H7 (cell line): ENCODE measurements at places on chromosomes 6 and 20. TPM values are rescaled to one million over a fixed set of nuclear protein-coding genes. Genes with fewer than 3 reads are reported as not detected.

- no peak for DNase-seq
Observed at GRCh38 chr6:137780447-137781034, 86.5 kb upstream of the TNFAIP3 start.

- no peak for DNase-seq
Observed at GRCh38 chr6:129252377-129253071, 369.6 kb downstream of the LAMA2 start.

- DNase-seq: no peak
Observed at GRCh38 chr6:5905431-5906339, 101.0 kb downstream of the NRN1 start.

DNA sequence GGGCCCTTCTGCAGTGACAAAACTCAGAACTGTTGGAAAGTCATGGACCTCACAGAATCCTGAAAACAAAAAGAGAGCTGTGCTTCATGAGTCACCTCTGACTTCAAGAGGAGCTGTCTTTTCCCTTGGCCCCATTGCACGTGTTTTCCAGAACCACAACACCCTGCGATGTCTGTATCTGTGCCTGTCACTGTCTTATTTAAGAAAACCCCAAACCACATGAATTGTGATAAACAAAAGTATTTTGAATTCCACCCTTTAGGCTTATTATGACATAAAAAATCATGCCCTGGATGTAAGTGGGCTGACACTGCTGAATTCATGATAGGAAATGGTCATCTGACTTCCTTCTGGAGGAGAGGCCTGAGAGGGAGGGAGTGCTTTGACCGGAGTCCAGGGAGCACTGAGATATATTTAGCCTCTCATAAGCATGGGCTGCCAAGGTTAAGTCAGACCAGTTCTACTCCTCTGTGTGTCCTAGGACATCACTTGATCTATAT lies 96.4 kb upstream of the DUSP22 start:
- DNase-seq: no peak

- DNase-seq: peak; percentile 23
Observed at GRCh38 chr6:28090917-28091586, 10.7 kb downstream of the ZNF165 start.

- no peak for DNase-seq
Observed at GRCh38 chr6:1063671-1064355, 248.1 kb upstream of the FOXQ1 start.

The FNDC11 gene
- total RNA-seq: 6.4 and 8.0 TPM in 2 replicates

GRCh38 chr20:44491635-44492395 lies 16.1 kb downstream of the TTPAL start:
- no peak for DNase-seq

DNA sequence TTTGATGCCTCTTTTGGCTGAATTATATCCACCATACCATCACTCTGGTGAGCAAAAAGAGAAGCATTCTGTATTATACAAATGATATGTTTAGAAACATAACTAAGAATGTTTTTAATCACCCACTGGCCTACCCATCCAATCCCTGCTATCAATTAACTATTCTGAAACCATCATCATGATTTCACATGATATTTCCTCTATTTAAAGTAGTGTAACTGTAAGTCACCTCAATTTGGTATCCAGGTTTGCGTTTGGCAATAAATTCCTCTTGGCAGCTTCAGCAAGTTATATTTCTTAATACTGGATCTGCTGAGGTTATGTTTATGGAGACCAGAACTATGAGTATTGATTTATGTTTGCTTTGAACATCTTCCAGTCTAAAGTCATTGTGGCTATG lies 332.1 kb downstream of the UTRN start:
- DNase-seq: no peak

GRCh38 chr20:29443819-29444218 lies 1813.6 kb upstream of the DEFB115 start:
- DNase-seq: no peak

DNA sequence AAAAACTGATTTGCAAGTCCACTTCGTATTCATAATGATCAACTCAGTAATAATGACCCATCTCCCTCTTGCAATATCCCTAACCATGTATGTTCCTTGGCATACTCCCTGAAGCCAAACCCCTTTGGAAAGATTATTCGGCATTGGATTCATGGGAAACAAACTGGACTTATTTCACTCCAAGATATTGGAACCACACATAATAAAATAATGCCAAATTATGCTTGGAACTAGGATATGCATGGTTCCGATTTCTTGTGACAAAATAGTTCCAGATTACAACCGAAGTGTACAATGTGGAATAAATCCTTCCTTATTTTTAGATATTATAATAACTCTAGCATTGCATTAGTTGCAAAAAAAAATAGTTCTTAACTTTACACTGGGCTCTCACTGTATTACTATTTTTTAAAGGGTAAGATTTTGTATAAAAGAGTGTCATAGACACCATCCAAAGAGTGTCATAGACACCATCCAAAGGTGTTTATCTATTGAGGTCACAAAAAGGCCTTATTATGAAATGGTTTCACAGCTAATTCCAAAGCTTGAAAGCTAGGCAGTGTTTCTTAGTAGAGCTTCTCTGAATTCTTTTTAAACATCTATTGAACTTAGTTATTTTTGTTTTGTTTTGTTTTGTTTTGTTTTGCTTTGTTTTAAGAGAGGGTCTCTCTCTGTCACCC lies 410.9 kb upstream of the JARID2 start:
- no peak for DNase-seq
